ENCODE measurements at places on chromosomes 4 and X.

- DNase-seq: no peak
Observed at GRCh38 chrX:142733327-142733726, 292.4 kb upstream of the SPANXN4 start.

- DNase-seq: no peak
Observed at GRCh38 chr4:89242864-89243732, 64.5 kb downstream of the GPRIN3 start.

GRCh38 chr4:152090543-152090942 lies 329.7 kb upstream of the GATB start:
- no peak for DNase-seq

DNA sequence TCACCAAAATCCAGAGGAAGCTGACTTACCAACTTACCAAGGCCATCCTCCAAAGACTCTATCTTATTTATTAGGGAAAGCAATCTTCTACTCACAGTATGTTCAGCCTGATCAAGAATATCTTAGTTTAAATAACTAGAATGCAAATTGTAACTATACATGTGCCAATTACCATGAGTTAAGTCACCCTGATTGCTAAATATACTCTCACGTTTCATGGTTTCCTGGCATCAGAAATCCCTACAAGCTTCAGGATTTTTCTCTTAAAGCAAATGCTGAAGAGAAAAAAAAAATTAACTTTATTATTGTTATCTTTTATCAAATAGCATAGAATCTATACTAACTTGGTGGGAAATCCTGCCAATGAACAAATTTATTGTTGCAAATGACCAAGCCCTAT lies 63.0 kb upstream of the MXD4 start:
- no peak for DNase-seq

DNA sequence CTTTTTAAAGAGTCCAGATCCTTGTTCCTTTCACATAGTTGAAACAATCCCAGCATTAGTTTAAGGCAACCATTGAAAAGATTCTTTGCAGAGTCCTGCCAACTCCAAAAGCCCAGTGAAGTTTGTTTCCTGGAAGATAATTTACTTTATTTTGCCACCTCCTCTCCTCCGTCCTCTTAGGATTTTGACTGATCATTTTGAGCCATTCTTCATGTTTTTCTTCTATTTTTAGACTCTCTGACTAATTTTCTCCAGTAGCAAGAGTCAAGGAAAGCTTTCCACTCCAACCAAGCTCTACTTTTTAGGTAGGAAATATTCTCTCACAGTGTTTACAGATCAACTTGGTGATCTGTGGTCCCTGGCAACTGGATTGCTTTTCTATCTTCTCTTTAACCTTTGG lies 10.3 kb downstream of the NCBP2L start:
- no peak for DNase-seq

- DNase-seq: no peak
Observed at GRCh38 chr4:128880662-128881061, 71.2 kb downstream of the JADE1 start.

DNA sequence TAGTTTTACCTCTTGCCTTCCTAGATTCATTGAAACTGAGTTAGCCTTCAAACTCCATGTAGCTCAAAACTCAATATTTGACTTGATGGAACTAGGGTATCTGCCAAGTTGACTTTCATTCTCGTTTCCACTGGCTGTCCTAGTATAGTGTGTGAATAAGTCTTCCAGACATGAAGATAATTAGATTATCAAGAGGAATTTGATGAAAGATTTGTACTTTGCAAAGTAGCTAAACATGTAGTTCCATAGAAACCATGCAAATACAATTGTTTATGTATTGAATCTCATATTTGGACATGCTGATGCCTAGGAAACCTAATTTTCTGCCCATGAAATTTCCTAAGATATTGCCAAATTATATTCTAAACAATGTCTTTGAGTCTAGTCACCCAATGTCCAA lies 297.5 kb downstream of the ARHGAP24 start:
- DNase-seq: no peak

GRCh38 chr4:165299399-165300060 lies 27.9 kb upstream of the MSMO1 start:
- no peak for DNase-seq

- no peak for DNase-seq
Observed at GRCh38 chr4:2427383-2428334, 8.9 kb downstream of the CFAP99 start.

DNA sequence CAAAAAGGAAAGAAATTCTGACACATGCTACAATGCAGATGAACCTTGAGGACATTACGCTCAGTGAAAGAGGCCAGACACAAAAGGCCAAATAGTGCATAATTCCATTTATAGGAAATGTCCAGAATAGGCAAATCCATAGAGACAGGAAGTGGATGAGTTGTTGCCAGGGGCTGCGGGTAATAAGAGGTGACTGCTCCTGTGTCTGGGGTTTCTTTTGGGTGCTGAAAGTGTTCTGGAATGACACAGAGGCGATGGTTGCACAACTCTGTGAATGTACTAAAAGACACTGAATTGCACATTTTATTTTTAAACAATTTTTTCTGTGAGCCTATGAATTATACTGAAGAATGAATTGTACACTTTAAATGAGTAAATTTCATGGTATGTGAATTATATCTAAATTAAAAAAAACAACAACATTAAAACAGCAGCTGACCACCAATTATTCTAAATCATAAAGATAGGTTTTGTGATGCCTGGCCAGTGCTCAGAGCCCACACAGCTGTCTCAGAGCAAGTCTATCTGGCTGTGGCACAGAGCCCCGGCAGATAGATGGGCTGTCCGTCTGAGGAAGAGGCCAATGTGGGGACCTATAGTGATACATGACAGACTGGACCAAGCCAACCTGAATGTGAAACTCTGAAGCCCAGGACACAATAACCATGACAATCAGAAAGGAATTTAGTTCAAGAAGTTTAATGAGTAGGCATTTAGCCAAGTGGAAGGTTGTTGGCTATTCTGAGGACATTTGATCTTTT lies 23.5 kb upstream of the IRAK1 start:
- no peak for DNase-seq

DNA sequence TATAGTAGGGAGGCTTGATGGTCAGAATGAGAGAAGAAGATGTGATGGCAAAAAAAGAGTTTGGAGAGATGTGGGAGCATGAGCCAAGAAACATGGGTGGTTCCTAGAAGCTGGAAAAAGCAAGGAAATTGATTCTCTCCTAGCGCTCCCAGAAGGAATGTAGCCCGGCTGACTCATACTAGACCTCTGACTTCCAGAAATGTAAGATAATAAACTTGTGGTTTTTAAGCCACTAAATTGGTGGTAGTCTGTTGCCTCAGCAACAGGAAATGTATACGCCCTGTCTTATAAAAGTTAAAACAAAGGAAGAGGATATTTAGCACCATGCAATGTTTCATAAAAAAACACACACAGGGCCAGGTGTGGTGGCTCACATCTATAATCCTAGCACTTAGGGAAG lies 182.7 kb upstream of the PCDH7 start:
- DNase-seq: no peak

Data from HuH-7 (cell line).